ENCODE measurements at places on chromosomes 1 and 21.

GRCh38 chr1:242569867-242570266, 45.4 kb upstream of the PLD5 start:
- DNase-seq, result no peak

DNA sequence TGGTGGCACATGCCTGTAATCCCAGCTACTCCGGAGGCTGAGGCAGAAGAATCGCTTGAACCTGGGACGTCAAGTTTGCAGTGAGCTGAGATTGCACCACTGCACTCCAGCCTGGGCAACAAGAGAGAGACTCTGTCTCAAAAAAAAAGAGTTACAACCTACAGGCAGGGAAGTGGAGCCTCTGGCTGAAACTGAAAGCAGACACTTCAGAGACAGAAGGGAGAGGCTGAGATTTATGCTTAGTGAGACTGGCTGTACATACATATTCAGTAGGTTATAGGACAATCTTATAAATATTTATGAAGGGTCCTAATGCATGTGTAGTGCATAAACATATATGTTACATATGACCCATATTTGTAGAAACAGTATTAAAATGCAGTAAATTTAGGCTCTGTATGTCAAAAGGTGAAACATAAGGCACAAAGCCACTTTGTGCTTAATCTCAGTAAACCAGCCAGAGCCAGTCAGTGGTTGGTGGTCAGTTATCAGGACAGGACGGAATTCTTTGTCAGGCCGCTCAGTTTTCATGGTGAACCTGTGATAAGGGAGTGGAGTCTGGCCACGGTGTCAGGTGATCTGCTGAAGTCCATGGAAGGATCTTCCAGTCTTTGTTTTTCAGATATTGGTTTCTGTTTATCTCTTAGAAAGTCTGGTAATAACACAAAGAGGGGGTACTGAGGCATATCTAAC, 13.7 kb downstream of the RHEX start:
- no peak for DNase-seq

DNA sequence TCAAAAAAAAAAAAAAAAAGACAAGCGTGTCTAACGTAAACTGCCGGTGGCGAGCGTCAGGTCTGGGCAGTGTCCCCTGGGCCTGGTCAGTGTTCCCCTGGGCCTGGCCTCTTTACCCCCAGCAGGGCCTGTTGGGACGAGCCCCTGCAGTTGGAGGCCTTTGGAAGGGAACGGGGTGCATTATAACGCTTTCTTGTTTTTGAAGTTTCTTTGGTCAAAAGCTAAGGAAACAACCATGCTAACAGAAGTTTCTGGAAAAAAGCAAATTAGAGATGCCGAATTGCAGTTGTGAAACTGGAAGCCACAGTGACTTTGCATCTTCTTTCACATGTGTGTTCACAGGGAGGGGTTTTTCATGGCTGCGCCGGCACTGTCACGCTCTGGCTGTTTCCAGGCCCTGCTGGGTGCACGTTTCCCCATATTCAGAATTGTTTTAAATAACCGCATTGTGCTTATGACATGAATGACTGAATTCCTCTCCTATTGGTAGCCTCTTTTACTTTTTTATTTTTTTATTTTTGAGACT, 16.0 kb downstream of the RRP1 start:
- peak; percentile 84 for DNase-seq

- DNase-seq, result no peak
These were observed 160.2 kb downstream of the TOMM20 start for GRCh38 chr1:234968451-234968850.

DNA sequence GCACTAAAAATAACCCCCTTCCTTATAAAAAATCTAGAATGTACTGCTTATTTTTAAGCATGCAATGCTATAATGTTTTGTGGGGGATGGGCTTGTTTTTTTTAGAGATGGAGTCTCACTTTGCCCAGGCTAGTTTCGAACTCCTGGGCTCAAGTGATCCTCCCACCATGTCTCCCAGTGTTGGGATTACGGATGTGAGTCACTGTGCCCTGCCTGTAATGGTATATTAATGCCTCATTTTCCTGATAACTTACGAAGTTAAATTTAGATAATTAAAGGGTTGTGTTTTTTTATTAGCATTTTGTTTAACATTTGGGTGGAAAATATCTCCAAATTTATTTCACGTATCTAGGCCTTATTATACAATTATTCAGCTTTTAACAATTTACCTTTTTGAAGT, 6.5 kb downstream of the RNF11 start:
- DNase-seq, result no peak

- no peak for DNase-seq
These were observed 7.7 kb upstream of the SDC3 start for GRCh38 chr1:30916296-30916695.

DNA sequence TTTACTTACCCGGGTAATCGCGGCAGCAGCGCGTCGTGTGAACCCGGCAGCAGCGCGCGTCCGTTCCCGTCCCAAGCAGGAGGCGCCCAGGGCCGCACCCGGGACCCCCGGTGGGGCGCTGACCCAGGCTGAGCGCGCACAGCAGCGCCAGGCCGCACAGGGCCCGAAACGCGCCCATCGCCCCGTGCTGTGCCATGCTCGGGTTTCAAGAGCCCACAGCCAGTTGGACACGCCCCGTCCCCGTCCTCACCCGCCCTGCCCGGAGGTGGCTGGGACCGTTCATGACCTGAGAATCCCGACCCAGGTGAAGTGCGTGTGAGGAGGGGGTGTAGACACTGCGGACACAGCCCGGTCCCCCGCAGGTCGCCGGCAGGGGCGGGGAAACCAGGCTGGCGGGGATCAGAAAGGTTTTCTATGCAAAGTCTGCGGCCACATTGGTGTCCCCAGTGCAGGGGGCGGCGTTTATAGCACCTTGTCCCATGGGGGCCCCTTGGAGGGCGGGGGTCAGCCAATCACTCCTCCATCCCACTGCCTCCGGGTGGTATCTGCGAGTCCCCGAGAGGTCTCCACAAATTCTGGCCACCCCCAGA, at the start of gene TNFRSF18:
TSS of gene TNFRSF18 (minus strand) at position 217 of the 590 bp plus-strand sequence. CDS start at position 196, 21 bp downstream.
- peak; percentile 59 for DNase-seq

DNA sequence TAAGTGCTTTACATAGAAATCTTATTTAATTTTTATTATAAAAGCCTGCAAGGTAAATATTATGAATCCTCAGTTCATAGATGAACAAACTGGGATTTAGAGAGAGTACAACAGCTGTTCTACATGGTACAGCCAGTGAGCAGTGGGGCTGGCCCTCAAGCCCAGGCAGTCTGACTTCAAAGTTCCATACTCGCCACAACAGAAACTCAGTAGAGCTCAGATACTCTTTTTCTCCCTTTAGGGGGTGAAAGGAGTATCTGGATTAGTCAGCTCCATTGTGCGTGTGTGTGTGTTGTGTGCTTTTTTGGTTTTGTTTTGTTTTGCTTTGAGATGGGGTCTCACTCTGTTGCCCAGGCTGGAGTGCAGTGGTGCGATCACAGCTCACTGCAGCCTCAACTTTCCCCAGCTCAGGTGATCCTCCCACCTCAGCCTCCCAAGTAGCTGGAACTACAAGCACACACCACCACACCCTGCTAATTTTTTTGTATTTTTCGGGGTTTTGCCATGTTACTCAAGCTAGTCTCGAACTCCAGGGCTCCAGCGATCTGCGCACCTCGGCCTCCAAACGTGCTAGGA, 378.5 kb downstream of the SMYD3 start:
- no peak for DNase-seq

- DNase-seq, result no peak
These were observed 205.7 kb upstream of the PTBP2 start for GRCh38 chr1:96515925-96516324.

DNA sequence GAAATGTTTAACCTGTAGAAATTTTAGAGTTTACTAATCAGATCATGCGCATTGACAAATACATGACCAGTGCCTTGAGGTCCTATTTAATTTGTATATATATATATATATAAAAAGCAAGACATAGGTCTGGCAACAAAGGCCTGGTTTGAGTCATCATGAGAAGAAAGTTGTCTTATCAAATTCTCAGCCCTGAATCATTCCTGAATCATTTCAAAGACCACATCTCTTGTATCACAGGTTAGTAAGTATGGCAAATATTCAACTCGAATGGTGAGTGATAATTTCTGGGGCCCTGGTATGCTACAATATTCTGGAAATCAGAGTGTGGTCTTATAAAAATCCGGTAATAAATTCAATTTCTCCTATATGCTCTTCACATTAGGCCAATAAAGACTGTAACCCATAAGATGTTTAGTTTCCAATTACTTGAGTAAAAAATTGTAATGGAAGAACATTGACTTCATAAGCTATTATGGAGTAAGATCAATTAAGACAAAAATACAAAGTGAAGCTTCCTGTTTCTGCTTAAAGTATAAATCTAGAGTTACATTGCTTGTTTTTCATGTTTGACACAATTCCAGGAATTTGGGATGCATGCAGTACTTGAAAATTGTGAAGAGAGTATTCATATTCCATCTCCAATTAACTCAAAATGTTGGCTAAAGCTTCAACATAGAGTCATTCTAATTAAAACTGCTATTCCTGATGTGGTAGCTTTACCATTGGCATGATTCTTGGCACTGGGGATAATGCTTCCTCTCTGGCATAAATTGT, 309.4 kb downstream of the BRINP3 start:
- DNase-seq, result no peak

DNA sequence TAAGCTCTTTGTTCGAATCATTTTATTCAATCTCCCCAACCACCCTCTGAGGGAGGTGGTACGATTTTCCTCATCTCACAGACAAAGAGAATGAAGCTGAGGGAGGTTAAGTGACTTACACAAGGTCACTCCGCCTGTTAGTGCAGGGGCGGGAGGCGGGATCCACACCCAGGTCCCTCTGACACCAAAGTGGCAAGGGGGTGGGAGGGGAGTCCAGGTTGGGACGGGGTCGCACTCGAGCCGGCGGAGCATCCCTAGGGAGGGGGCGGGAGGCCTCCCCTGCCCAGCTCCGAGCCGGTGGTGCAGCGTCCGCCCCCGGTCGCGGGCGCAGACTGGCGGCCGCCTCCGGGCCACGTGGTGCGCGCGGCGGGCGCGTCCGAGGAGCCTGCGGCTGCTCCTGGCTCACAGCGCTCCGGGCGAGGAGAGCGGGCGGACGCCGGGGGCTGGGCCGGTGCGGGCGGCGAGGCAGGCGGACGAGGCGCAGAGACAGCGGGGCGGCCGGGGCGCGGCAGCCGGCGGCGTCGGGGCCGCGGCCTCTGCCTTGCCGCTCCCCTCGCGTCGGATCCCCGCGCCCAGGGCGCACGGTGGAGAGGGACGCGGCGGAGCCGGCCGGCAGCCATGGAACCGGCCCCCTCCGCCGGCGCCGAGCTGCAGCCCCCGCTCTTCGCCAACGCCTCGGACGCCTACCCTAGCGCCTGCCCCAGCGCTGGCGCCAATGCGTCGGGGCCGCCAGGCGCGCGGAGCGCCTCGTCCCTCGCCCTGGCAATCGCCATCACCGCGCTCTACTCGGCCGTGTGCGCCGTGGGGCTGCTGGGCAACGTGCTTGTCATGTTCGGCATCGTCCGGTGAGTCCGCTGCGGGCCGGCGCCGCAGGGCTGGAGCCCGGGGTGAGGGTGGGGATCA, at the start of gene OPRD1:
TSS of gene OPRD1 (plus strand) at position 405 of the 903 bp plus-strand sequence. CDS start at position 619, 214 bp downstream.
- DNase-seq, result no peak

DNA sequence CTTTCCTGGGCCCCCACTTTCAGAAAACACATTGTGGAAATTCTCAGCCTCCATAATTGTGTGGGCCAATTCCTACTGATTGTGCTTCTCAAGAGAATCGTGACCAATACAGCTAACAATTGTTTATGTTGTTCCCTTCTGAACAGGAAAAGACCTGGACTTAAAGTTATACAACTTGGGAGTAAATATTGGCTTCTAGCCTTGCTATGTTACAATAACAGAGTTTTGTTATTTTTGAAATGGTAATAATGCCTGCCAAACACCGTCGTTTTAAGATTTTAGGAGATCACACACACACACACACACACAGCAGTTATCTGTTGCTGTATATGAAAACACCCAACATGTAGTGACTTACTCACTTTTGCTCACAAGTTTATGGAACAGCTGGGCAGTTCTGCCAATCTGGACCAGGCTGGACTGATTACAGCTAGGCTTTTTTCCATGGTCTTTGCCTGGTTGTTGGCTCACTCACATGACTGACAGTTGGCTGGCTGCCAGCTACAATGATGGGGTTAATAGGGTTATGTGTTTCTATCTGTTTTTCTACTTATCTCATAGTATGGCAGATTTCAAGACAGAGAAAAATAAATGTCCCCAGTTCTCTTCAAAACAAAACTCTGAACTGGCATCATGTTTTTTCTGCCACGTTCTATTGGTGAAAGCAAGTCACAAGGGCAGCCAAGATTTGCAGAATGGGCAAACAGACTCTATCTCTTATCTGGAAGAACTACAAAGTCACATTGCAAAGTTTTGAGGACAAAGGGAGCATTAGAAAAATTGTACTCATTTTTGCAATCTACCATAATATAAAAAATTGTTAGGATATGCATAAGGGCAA, 447.5 kb downstream of the NEGR1 start:
- DNase-seq, result no peak

- no peak for DNase-seq
These were observed 99.7 kb downstream of the RIPK4 start for GRCh38 chr21:41667136-41667535.

DNA sequence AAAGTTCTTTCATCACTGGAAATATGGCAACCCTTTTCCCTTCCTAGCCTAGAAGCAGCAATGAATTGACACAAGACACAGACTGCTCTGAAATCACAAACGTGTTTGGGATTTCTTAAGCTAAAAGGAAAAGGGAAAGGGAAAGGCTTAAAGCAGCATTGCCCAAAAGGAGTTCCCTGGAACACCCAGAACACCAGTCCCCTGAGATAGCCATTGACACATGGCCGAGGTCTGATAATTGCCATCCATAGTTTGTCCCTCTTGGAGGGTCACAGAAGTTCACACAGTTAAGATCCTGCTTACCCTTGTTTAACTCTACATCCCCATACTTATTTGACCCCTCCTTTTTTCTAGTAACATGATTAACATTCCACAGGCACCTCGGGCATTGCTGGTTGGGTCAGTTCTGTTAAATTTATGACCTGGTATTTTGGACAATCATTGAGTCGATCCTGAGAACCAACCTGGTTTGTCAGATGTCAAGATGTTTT, 72.9 kb downstream of the ZNF281 start:
- DNase-seq, result no peak

- no peak for DNase-seq
These were observed 37.5 kb downstream of the IVNS1ABP start for GRCh38 chr1:185279571-185279970.

- no peak for DNase-seq
These were observed 57.3 kb downstream of the NFASC start for GRCh38 chr1:204927673-204928641.

DNA sequence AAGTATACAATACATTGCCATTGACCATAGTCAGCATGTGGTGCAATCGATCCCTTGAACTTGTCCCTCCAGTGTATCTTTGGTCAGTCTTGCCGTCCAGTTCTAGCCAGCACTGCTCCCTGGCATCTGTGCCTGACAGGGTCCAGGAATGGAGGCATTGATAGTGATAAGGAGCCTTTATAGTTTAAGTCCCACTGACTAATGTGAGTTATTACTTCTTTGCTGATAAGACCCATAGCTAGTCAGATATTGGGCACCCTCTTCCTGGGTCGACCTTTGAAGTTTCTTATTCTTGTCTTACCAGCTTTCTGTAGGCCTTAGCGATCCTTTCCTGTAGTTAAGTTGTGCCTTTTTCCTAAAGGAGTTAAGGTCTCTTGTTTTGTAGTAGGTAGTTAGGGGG, 13.0 kb downstream of the UCK2 start:
- DNase-seq, result no peak

- no peak for DNase-seq
These were observed 48.3 kb downstream of the ZBTB18 start for GRCh38 chr1:244099258-244099930.

Data from memory B cell (primary cell).